ENCODE measurements at places on chromosomes 5 and 9. TPM values are rescaled to one million over a fixed set of nuclear protein-coding genes. Genes with fewer than 3 reads are reported as not detected.

C9orf50 gene
- not detected for total RNA-seq

COL23A1 gene
- total RNA-seq = 1.2 TPM

KCNV2 gene
- not detected for total RNA-seq

MSX2 gene
- not detected for total RNA-seq

IL31RA gene
- total RNA-seq = not detected

FREM1 gene
- 31.4 TPM for total RNA-seq

SPATA31D4 gene
- not detected for total RNA-seq

WNT8A gene
- total RNA-seq = not detected

FBLL1 gene
- total RNA-seq = 1.9 TPM

NUTM2G gene
- total RNA-seq = not detected

- DNase-seq = peak; percentile 52
- no peak overlapping the region for H3K4me3 ChIP-seq
- H3K27me3 ChIP-seq = no peaks in the 10 kb centered on the region
These were observed 210.2 kb downstream of the DAB2IP start for GRCh38 chr9:121861501-121862180.

DNA sequence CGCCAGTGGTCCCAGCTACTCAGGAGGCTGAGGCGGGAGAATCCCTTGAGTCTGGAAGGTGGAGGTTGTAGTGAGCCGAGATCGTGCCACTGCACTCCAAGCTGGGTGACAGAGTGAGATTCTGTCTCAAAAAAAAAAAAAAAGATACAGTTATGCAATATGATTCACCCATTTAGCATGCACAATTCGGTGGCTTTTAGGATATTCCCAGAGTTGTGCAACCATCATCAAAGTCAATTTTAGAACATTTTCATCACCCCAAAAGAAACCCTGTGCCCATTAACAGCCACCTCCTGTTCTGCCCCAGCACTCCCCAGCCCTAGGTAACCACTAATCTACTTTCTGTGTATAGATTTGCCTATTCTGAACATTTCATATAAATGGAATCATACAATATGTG, 4.3 kb upstream of the DHFR start:
- no peak for DNase-seq
- no peak overlapping the region for H3K27ac ChIP-seq
- peaks cover 6% of the 10 kb centered on the region for H3K4me1 ChIP-seq
- H3K36me3 ChIP-seq = peaks cover 45% of the 10 kb centered on the region
- H3K27me3 ChIP-seq = no peaks in the 10 kb centered on the region

- no peak for DNase-seq
- H3K27ac ChIP-seq = no peak overlapping the region
- H3K4me1 ChIP-seq = no peaks in the 10 kb centered on the region
- no peaks in the 10 kb centered on the region for H3K36me3 ChIP-seq
These were observed 743.9 kb downstream of the NR2F1-AS1 start for GRCh38 chr5:92836855-92837755.

- peaks cover 47% of the 10 kb centered on the region for H3K4me1 ChIP-seq
- no peak overlapping the region for H3K27ac ChIP-seq
- DNase-seq = no peak
- no peaks in the 10 kb centered on the region for H3K36me3 ChIP-seq
- H3K27me3 ChIP-seq = no peaks in the 10 kb centered on the region
These were observed 8.4 kb downstream of the GNAQ start for GRCh38 chr9:78023003-78023741.

DNA sequence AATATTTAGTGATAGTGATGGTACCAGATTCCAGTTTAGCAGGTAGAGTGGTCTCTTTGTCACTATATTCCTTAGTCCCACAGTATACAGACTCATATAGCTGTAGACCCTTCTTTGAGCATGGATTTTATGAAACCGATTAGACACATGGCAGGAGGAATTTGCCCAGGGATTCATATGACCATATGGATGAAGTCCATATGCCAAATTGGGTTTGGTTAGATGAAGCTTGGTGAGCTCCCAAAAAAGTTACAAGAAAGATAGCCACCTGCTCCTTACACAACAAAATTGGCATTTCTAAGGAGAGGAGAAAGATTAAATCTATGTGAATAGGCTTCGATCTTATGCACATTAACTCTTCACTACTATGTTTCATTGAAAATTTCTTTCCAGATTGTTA, 211.4 kb downstream of the CWC27 start:
- H3K4me1 ChIP-seq = no peaks in the 10 kb centered on the region
- no peak for DNase-seq
- H3K36me3 ChIP-seq = no peaks in the 10 kb centered on the region
- no peak overlapping the region for H3K4me3 ChIP-seq
- no peak overlapping the region for H3K27ac ChIP-seq

GRCh38 chr5:159135896-159136531, 36.3 kb upstream of the EBF1 start:
- no peaks in the 10 kb centered on the region for H3K4me1 ChIP-seq
- no peak overlapping the region for H3K27ac ChIP-seq
- DNase-seq = no peak

- no peaks in the 10 kb centered on the region for H3K4me1 ChIP-seq
- H3K4me3 ChIP-seq = no peak overlapping the region
- no peak overlapping the region for H3K27ac ChIP-seq
- DNase-seq = no peak
- H3K27me3 ChIP-seq = no peaks in the 10 kb centered on the region
- H3K36me3 ChIP-seq = no peaks in the 10 kb centered on the region
These were observed 1060.1 kb downstream of the PTPRD start for GRCh38 chr9:9552665-9553064.

DNA sequence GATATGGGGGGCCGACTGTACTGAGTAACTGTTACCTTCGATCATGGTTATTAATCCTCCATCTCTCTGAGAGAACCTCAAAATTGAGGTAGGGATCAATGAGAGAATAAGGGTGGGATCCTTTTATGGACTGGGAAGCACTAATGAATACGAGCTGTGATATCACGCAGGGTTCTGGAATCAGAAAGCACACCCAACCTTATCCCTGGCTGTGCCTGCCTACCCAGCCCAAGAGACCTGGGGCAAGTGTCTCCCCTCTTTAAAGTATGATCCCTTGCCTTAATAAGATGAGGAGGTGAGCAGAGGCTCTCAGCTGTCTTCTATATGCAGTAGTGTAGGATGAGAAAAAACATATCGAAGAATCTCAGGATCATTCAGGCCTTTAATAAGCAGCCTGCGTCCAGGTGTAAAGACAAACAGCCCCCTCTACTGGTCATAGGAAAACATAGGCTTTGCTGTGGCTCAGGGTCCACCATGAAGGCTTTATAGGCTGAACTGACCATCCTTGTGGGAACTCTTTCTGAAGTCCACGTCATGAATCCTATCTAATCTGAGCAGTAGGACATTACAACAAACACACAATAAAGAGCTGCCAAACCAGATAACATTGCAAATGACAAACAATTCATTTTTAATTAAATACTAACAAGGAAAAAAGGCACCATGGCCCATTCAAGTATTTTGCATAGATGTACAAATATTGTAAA, 16.8 kb downstream of the NIPAL4 start:
- no peaks in the 10 kb centered on the region for H3K36me3 ChIP-seq
- H3K4me3 ChIP-seq = no peak overlapping the region
- no peaks in the 10 kb centered on the region for H3K4me1 ChIP-seq
- H3K27ac ChIP-seq = no peak overlapping the region

- H3K27me3 ChIP-seq = no peaks in the 10 kb centered on the region
- no peak overlapping the region for H3K4me3 ChIP-seq
- no peaks in the 10 kb centered on the region for H3K36me3 ChIP-seq
These were observed 2200.4 kb upstream of the C9orf72 start for GRCh38 chr9:29773676-29774075.

GRCh38 chr5:16819522-16820167, 116.4 kb downstream of the MYO10 start:
- no peaks in the 10 kb centered on the region for H3K4me1 ChIP-seq
- no peak for DNase-seq
- no peak overlapping the region for H3K27ac ChIP-seq
- H3K36me3 ChIP-seq = no peaks in the 10 kb centered on the region
- H3K27me3 ChIP-seq = no peaks in the 10 kb centered on the region

- no peak overlapping the region for H3K4me3 ChIP-seq
- no peaks in the 10 kb centered on the region for H3K36me3 ChIP-seq
- H3K27ac ChIP-seq = no peak overlapping the region
- no peaks in the 10 kb centered on the region for H3K4me1 ChIP-seq
These were observed 121.1 kb downstream of the EGFLAM start for GRCh38 chr5:38379350-38379937.

GRCh38 chr5:33482335-33482734, 41.6 kb downstream of the TARS1 start:
- H3K27ac ChIP-seq = no peak overlapping the region
- no peak for DNase-seq
- no peak overlapping the region for H3K4me3 ChIP-seq
- H3K36me3 ChIP-seq = peaks cover 9% of the 10 kb centered on the region
- no peaks in the 10 kb centered on the region for H3K4me1 ChIP-seq

DNA sequence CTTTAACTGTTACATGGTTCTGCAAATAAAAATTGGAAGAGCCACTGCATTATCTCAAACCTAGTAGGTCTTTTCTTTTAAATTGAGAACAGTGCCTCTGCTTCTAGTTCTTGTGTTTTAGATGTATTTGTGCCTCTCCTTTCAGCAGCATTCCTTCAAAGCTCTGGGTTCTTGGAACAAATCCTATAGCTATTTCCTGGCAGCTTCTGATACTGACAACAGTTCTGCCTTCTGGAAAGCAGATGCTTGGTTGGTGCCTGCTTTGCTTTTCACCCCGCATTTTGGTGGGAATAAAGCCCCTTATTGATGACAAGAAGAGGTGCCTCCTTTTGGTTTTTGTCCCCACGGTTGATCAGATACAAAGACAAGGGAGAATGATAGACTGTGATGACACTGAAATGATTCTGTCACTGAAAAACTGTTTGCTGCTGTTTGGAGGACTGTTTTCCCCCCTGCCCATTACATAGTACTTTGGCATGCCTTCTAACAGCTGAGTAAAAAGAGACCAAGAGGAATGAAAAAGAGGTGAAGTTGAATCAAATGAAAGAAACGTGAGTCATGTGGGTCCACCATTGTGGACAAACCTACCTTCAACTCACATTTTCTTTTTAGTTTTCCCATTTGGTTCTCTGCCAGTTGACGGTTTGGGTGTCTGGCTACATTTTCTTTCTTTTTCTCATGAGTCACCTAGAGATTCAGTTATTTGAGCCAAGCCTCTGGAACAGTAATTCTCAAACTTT, 5.6 kb downstream of the PTCD2 start:
- H3K4me1 ChIP-seq = no peaks in the 10 kb centered on the region
- no peak overlapping the region for H3K27ac ChIP-seq
- DNase-seq = no peak
- H3K36me3 ChIP-seq = no peaks in the 10 kb centered on the region
- H3K4me3 ChIP-seq = no peak overlapping the region

- H3K27me3 ChIP-seq = no peaks in the 10 kb centered on the region
- H3K36me3 ChIP-seq = no peaks in the 10 kb centered on the region
- H3K4me3 ChIP-seq = no peak overlapping the region
- H3K27ac ChIP-seq = no peak overlapping the region
- H3K4me1 ChIP-seq = no peaks in the 10 kb centered on the region
These were observed 157.5 kb downstream of the MAPKAP1 start for GRCh38 chr9:125549465-125549871.

GRCh38 chr5:100772548-100772947, 130.5 kb downstream of the ST8SIA4 start:
- H3K4me1 ChIP-seq = no peaks in the 10 kb centered on the region
- no peak for DNase-seq
- H3K36me3 ChIP-seq = no peaks in the 10 kb centered on the region
- H3K27ac ChIP-seq = no peak overlapping the region
- no peaks in the 10 kb centered on the region for H3K27me3 ChIP-seq

- H3K36me3 ChIP-seq = no peaks in the 10 kb centered on the region
- H3K27ac ChIP-seq = no peak overlapping the region
- H3K4me3 ChIP-seq = no peak overlapping the region
- no peaks in the 10 kb centered on the region for H3K27me3 ChIP-seq
These were observed 526.0 kb downstream of the CDH18 start for GRCh38 chr5:19462019-19462418.

DNA sequence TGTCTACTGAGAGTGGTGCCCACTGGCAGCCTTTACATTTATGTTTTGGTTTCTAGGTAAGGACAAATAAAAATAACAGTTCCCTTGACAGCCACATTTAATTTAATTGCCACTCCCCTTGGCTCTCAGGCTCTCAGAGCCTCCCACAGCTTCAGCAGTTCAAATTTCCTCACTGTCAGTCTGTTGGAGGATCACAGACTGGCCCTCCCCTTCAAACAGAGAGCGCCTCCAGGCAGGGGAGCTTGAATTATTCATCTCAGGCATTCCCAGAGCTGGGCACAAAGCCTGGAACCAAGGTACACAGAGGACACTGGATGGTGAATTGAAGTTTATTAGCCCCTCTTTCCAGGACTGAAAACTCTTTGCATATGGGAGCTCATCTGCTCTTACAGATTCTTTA, 407.7 kb downstream of the SPOCK1 start:
- no peaks in the 10 kb centered on the region for H3K27me3 ChIP-seq
- no peak overlapping the region for H3K4me3 ChIP-seq
- H3K36me3 ChIP-seq = no peaks in the 10 kb centered on the region
- H3K4me1 ChIP-seq = no peaks in the 10 kb centered on the region

GRCh38 chr5:6404129-6404528, 25.8 kb upstream of the MED10 start:
- no peaks in the 10 kb centered on the region for H3K36me3 ChIP-seq
- no peak for DNase-seq
- H3K27me3 ChIP-seq = no peaks in the 10 kb centered on the region

- no peaks in the 10 kb centered on the region for H3K27me3 ChIP-seq
- H3K36me3 ChIP-seq = no peaks in the 10 kb centered on the region
- no peak overlapping the region for H3K27ac ChIP-seq
- H3K4me1 ChIP-seq = no peaks in the 10 kb centered on the region
- no peak overlapping the region for H3K4me3 ChIP-seq
These were observed 23.3 kb downstream of the FAM81B start for GRCh38 chr5:95414451-95414850.

- no peaks in the 10 kb centered on the region for H3K27me3 ChIP-seq
- no peak overlapping the region for H3K27ac ChIP-seq
- H3K4me3 ChIP-seq = no peak overlapping the region
- H3K4me1 ChIP-seq = no peaks in the 10 kb centered on the region
These were observed 52.3 kb upstream of the MOCS2 start for GRCh38 chr5:53161876-53162275.

GRCh38 chr5:150309101-150309885, 6.6 kb upstream of the ARSI start:
- no peaks in the 10 kb centered on the region for H3K27me3 ChIP-seq
- H3K4me3 ChIP-seq = no peak overlapping the region
- H3K4me1 ChIP-seq = no peaks in the 10 kb centered on the region
- H3K27ac ChIP-seq = no peak overlapping the region

DNA sequence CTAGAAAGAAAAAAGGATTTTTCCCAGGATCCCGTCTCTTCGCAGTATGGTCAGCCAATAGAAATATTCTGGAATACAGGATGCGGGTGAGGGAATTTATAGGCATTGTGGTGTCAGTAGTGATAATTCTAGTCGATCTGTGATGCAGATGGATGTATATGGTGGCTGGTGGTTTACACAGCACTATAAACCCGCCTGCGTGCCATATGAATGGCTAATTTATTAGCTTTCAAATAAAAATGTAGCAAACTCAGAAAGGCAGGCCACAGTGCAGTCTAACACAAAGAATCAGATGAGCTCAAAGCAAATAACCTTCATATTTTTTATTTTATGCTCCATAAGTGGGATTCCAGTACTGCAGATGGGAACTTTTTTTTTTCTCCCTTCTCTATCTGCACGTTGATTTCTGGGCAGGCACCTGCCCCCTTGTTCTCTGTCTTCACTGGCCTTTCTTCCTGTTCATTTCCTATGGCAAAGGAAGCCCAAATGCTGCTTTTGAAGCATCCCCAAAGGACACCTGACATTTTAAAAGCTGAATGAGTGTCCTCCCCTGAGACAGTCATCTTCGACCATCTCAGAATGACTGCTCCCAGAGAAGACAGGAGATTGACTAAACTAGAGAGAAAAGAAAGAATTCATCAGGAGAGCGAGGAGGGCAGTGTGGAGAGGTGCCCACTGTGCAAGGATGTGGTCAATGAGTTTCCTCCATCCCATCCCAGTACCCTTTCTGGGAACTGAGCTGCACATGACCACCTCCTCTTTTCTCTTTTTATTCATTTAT, 52.1 kb downstream of the SEMA6A start:
- no peak for DNase-seq
- no peaks in the 10 kb centered on the region for H3K4me1 ChIP-seq
- H3K27me3 ChIP-seq = no peaks in the 10 kb centered on the region

All from Peyer's patch (tissue), 4 donors.